ENCODE measurements at places on chromosomes 5 and 9.

- DNase-seq, result no peak
These were observed 51.3 kb downstream of the GADD45G start for GRCh38 chr9:89655990-89656657.

GRCh38 chr9:35793461-35793860 lies 2.1 kb downstream of the NPR2 start:
- no peak for DNase-seq

- no peak for DNase-seq
These were observed 98.2 kb upstream of the GRHPR start for GRCh38 chr9:37324261-37324683.

- DNase-seq, result no peak
These were observed 103.5 kb downstream of the GCNT1 start for GRCh38 chr9:76562511-76562911.

- DNase-seq, result peak; percentile 32
These were observed 68.8 kb upstream of the FCN2 start for GRCh38 chr9:134811673-134812342.

All from HFF-Myc (cell line).